ENCODE measurements at places on chromosomes 13 and 19.

GRCh38 chr19:14476673-14477401, 1.7 kb upstream of the PTGER1 start:
- DNase-seq = no peak

- DNase-seq = no peak
These were observed 9.9 kb downstream of the MYDGF start for GRCh38 chr19:4660181-4660791.

GRCh38 chr13:44565881-44566280, 10.2 kb downstream of the TSC22D1 start:
- no peak for DNase-seq

DNA sequence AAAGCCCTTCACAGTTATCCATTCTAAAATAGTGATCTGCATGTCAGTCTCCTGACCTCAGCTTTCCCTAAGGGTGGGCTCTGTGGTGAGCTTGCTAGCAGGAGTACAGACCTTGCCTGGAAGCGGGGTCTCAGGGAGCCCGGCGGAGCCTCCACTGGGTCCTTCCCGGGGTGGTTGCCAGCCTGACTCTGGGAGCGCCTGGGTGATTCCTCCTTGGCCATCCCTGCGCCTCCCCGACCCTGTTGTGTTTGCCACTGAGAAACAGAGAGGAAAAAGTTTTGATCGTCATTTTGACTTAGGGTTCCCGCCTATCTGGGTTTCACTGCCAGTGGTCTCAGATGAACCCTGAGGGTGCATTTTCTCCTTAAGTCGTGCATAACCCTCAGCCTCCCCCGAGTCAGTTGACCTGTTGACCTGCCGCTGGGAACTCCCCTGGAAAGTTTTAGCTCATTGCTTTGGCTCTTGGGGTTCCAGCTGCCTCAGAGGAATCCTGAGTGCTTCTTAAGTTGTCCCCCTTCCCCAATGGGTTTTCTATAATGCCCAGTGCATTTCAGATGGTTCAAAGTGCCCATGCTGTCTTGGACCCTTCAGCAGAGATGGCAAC, 117.8 kb downstream of the RAB20 start:
- no peak for DNase-seq
